ENCODE measurements at places on chromosomes 12 and 14. TPM values are rescaled to one million over a fixed set of nuclear protein-coding genes. Genes with fewer than 3 reads are reported as not detected.

GLS2 gene
- total RNA-seq: 23.9 TPM

IL31 gene
- total RNA-seq: not detected

OLR1 gene
- total RNA-seq: not detected

DNA sequence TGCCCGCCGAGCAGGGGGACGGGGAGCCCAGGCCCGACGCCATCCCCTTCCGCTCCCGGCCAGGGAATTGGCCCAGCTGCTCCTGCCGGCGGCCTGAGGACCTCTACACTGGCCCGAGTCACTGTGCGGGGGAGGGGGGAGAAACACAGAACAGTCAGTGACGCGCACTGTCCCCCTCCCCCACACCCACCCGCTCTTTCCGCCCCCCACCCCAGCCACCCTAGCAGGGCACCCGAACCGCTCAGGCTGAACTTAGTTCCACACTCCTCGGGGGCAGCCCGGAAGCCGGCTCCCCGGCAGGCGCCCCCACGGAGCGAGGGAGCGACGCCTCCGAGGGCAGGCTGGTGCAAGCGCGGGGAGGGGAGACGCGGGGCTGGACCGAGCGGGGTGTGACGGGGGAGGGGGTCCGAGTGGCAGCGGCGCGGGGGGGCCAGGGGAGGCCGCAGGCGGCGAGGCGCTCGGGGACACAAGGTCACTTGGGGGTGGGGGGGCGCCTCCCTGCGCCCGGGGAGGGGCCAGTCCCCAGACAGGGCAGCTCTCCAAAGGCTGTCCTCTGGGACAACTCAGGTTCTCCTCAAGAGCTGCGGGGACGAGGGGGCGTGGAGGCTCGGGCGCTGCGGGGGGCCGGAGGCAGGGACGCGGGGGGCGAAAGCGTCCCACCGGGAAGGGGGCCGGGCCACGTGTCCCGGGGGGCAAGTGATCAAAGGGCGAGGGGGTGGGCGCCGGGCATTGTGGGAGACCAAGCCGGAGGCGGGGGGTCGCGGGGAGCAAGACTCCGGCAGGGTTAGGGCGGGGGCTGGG lies 648 bp downstream of the CHD4 start:
- H3K4me3 ChIP-seq: peak overlapping the region; percentile 73
- H3K27me3 ChIP-seq: no peaks in the 10 kb centered on the region

- no peaks in the 10 kb centered on the region for H3K4me1 ChIP-seq
- H3K27me3 ChIP-seq: no peaks in the 10 kb centered on the region
- H3K36me3 ChIP-seq: no peaks in the 10 kb centered on the region
- H3K27ac ChIP-seq: no peak overlapping the region
- no peak for DNase-seq
Observed at GRCh38 chr14:92624764-92625163, 111.2 kb downstream of the RIN3 start.

DNA sequence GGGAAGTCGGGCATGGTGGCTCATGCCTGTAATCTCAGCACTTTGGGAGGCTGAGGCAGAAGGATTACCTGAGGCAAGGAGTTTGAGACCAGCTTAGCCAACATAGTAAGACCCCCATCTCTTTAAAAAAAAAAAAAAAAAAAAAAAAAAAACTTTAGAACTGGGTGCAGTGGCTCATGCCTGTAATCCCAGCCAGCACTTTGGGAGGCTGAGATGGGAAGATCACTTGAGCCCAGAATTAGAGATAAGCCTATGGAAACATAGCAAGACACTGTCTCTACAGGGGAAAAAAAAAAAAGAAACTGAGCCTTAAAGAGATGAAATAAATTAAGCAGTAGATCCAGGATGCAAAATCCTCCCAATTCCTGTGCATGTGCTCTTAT lies 1.7 kb upstream of the PA2G4 start:
- H3K27me3 ChIP-seq: no peaks in the 10 kb centered on the region
- H3K4me3 ChIP-seq: no peak overlapping the region
- no peak for DNase-seq
- peaks cover 32% of the 10 kb centered on the region for H3K36me3 ChIP-seq

DNA sequence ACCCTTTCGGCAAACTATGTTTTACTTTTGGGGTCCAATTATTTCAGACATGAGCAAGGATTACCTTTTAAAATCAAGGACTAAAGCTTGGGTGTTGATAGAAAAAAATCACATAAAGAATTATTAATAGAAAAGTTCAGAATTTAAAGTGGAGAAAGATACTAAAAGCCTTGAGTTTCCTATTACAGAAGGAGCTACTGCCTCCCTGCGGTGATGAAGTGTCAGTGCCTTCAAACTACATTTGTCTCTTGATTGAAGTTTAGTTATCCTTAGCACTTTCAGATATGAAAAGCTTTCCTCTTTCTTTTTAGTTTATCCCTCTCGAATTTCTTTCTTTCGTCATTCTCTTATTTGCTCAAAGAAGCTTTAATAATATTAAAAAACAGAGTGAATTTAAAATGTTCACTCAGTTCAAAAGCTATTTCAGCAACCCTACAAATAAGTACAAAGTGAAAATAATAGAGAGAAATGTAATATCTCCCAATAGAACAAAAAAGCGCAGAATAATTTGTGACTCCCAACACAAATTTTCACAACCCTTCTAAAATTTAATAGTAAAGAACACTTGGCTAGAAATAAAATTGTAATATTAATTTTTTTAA lies 87.6 kb downstream of the SEC23A start:
- no peaks in the 10 kb centered on the region for H3K27me3 ChIP-seq
- no peaks in the 10 kb centered on the region for H3K36me3 ChIP-seq
- no peak for DNase-seq
- H3K27ac ChIP-seq: no peak overlapping the region
- H3K4me1 ChIP-seq: no peaks in the 10 kb centered on the region

GRCh38 chr12:9074484-9075137 lies 41.1 kb downstream of the A2M start:
- no peak overlapping the region for H3K4me3 ChIP-seq
- no peak overlapping the region for H3K27ac ChIP-seq
